ENCODE measurements at places on chromosomes 16 and 17. TPM values are rescaled to one million over a fixed set of nuclear protein-coding genes. Genes with fewer than 3 reads are reported as not detected.
A peak's percentile ranks its signal among the peaks of the same experiment; 100 is the strongest.

GRCh38 chr16:15607700-15608396, 35.1 kb downstream of the MARF1 start:
- H3K4me1 ChIP-seq, result no peaks in the 10 kb centered on the region
- peaks cover 64% of the 10 kb centered on the region for H3K36me3 ChIP-seq
- no peak overlapping the region for H3K27ac ChIP-seq
- H3K27me3 ChIP-seq, result no peaks in the 10 kb centered on the region
- no peak for DNase-seq
- no peak overlapping the region for H3K4me3 ChIP-seq

- H3K27ac ChIP-seq, result no peak overlapping the region
- H3K4me3 ChIP-seq, result no peak overlapping the region
- H3K36me3 ChIP-seq, result no peaks in the 10 kb centered on the region
- no peaks in the 10 kb centered on the region for H3K4me1 ChIP-seq
These were observed 580.1 kb upstream of the SALL1 start for GRCh38 chr16:51731160-51731559.

The ADAD2 gene
- total RNA-seq, result not detected

The JPH3 gene
- 15.4 TPM for total RNA-seq

GRCh38 chr16:10949424-10949970, 5.1 kb downstream of the CLEC16A start:
- H3K27ac ChIP-seq, result peak overlapping the region; percentile 37
- no peaks in the 10 kb centered on the region for H3K36me3 ChIP-seq
- H3K4me1 ChIP-seq, result peaks cover 53% of the 10 kb centered on the region
- H3K27me3 ChIP-seq, result no peaks in the 10 kb centered on the region
- H3K4me3 ChIP-seq, result no peak overlapping the region

The KRT20 gene
- total RNA-seq, result not detected

DNA sequence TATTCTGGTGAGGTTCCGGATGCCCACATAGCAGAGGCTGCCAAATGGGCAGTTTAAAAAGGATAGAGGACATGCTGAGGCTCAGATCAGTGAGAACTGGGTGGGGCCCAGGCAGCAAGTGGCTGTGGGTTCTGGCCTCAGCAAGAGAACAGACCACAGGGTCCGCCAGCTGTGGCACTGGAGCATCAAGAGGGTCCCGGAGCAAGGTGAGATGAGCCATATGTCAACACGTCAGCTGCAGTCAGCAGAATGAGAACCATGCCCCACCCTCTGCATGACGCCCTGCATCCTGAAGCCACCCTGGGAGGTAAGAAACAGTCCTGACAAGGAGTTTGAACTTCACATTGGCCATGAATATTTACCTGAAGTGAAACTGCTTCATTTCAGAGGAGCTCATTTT, 20.1 kb upstream of the CCL5 start:
- no peaks in the 10 kb centered on the region for H3K27me3 ChIP-seq
- no peak overlapping the region for H3K27ac ChIP-seq
- H3K36me3 ChIP-seq, result no peaks in the 10 kb centered on the region
- peaks cover 40% of the 10 kb centered on the region for H3K4me1 ChIP-seq

The KRT15 gene
- 8.5 TPM for total RNA-seq

- no peak overlapping the region for H3K4me3 ChIP-seq
- no peak for DNase-seq
- H3K36me3 ChIP-seq, result no peaks in the 10 kb centered on the region
- no peaks in the 10 kb centered on the region for H3K27me3 ChIP-seq
- no peak overlapping the region for H3K27ac ChIP-seq
These were observed 397.4 kb downstream of the NPIPA8 start for GRCh38 chr16:17939122-17939536.

DNA sequence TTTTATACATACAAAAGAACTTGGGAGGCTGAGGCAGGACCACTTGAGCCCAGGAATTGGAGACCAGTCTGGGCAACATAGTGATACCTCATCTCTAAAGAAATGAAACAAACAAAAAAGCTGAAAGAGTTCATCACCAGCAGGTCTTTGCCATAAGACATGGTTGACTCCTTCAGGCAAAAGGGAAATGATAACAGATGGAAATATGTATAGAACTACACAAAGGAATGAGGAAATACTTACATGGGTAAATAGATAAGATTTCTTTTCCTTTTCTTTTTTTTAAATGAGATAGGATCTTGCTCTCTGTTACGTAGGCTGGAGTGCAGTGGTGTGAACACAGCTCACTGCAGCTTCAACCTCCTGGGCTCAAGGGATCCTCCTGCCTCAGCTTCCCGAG, 165.3 kb downstream of the PARN start:
- DNase-seq, result no peak
- H3K27me3 ChIP-seq, result no peaks in the 10 kb centered on the region
- no peak overlapping the region for H3K27ac ChIP-seq
- H3K4me1 ChIP-seq, result peaks cover 12% of the 10 kb centered on the region
- H3K36me3 ChIP-seq, result peaks cover 34% of the 10 kb centered on the region

The RASD1 gene
- total RNA-seq, result 2.1 TPM

The CCL15 gene
- not detected for total RNA-seq

The ZDHHC7 gene
- total RNA-seq, result 45.7 TPM

The PDF gene
- 13.6 TPM for total RNA-seq

All from mesothelial cell of epicardium (in vitro differentiated cells).